ENCODE measurements at places on chromosomes 3 and 15.

GRCh38 chr3:82386647-82387046 lies 625.2 kb upstream of the GBE1 start:
- DNase-seq, result no peak

DNA sequence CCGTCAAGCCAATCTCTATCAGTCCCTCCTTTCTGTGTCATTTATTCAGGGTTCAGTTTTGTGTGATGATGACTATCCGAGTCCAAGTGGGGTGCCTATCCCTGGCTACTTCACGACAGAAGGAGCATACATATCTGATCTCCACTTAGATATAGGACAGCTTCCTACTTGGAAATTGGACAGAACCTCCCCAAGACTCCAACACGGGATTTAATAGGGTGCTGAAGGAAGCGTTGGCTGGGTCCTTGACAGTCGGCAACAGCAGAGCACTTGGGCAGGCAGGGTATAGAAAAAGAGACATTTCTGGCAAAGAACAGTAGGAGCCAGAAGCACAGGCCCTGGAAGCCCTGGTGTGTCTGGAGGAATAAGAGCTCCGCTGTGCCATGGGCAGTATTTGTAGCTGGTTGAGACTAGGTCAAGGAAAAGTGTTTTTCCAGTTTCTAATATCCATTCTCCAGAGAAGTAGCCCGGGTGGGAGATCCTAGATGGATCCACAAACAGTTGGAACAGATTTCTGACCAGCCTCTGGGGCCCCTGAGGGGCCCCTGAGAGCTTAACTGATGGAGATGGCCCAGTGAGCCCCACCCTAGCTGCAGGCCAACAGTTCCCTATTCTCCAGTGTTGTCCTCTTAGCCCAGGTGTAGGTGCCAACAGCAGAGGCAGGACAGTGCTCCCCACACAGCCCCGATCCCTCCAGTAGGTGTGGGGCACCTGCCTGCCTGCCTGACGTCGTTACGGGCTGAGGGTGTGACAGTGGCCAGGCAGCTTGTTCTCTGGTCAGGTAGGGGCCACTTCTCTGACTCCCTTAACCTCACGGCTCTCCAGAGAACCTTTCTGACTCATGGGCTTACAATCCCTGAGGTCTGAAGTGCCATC lies 130.8 kb downstream of the CHCHD6 start:
- no peak for DNase-seq

DNA sequence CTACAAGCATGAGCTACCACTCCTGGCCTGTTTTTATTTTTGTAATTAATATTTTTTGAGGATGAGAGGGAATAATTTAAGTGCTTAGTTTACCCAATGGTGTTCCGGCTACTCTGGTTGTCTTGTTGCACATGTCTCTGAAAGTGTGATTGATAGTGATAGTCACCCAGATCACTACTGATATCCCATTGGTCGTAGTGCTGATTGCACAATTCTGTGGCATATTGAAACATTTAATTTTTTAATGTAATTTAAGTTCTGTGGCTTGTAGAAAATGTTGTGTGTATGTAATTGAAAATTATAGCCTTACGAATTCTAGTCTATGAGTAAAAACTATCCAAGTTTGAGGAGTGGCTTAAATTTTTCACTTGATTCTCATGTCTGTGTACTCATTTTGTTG lies 11.9 kb downstream of the ARIH2 start:
- no peak for DNase-seq

DNA sequence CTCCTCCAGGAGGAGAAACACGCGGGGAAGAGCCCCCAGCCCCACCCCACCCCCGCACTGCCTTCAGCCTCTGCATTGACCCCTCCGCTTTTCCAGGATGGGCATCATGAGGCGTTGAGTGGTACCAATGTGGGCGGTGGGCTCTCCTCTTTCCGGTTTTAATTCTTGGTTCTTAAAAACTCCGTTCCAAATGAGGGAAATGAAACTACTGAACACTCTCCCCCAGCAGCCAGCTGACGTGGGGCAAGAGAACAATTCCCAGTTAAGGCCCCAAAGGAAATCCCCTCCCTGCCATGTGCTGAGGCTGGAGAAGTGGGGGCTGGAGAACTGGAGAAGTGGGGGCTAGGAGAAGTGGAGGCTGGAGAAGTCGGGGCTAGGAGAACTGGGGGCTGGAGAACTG lies 5.3 kb upstream of the NRROS start:
- no peak for DNase-seq

DNA sequence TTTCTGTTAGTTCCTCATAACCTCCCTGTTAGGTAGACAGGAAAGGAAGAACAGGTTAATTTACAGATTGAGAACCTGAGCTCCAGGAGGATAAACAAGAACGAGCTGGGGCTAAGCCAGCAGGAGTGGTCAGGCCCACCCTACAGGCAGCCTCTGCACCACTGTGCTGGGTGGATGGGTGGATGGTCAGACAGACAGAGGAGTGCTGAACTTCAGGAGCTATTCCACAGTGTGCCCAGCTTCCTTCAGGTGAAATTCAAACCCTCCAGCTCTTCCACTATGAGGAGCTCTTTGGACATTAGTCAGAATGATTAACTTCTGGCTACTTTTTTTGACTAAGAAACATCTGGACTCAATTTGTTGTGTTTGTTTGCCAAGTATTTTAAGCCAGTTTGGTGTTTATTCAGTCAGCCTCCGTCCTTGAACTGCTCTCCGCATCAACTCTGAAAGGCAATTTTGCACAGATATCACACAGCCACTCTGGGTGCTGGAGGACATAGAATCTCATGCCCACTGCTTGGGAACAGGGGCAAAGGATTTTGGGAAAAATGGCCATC lies 361.9 kb downstream of the CLSTN2 start:
- no peak for DNase-seq

- DNase-seq, result no peak
Measured at GRCh38 chr15:88484682-88485331, 17.3 kb downstream of the MRPS11 start.

GRCh38 chr3:26293329-26293844 lies 329.2 kb upstream of the LRRC3B start:
- no peak for DNase-seq

DNA sequence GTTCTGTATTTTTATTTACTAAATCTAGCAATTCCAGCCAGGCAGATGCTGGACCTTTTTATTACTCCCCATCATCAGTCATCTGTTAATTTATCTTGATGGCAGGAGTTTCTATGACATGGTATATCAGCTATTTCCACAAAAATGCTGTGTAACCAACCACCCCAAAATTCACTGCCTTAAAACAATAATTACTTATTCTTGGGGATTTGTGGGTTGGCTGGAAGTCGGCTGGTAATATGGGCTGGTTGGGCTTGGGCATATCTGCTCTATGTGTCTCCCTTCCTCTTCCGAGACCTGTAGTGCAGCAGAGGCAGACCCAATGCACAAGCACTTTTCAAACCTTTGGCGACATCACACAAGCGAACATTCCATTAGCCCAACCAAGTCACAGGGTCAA lies 92.1 kb upstream of the UBE2E1 start:
- no peak for DNase-seq

GRCh38 chr3:34405159-34405558 lies 606.7 kb downstream of the PDCD6IP start:
- no peak for DNase-seq

DNA sequence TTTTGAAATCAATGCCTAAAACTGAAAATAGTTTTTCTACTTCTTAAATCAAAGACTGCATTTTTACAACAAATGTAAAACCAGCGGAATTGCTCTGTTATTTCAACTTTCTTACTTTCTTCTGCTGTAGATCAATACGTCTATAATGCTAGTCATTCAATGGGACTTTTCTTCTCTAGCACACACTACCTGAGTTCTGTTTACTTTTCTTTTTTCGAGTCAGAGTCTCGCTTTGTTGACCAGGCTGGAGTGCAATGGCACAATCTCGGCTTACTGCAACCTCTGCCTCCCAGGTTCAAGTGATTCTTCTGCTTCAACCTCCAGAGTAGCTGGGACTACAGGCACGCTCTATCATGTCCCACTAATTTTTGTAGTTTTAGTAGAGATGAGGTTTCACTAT lies 40.7 kb upstream of the KIF23 start:
- DNase-seq, result no peak

GRCh38 chr15:74585191-74585590 lies 30.4 kb upstream of the CLK3 start:
- no peak for DNase-seq

DNA sequence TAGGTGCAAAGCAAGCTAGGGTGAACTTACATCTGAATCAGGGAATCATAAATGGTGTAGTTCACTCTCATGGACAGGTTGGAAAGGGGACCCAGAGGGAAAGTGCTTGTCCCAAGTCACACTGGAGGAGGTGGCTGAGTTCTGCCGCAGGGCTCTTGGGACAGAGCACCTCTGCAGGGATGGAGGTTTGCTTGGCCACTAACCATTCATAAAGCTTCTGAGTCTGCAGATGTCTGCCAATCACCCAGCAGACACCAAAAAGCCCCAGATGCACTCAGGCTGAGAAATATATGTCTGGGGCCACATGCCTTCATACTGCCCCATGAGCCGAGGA lies 17.9 kb upstream of the RTP2 start:
- no peak for DNase-seq

GRCh38 chr15:94228611-94229010 lies 2.8 kb upstream of the MCTP2 start:
- no peak for DNase-seq

- no peak for DNase-seq
Measured at GRCh38 chr3:56422316-56422715, 46.0 kb downstream of the ERC2 start.

GRCh38 chr3:143337387-143337786 lies 217.8 kb downstream of the CHST2 start:
- no peak for DNase-seq

DNA sequence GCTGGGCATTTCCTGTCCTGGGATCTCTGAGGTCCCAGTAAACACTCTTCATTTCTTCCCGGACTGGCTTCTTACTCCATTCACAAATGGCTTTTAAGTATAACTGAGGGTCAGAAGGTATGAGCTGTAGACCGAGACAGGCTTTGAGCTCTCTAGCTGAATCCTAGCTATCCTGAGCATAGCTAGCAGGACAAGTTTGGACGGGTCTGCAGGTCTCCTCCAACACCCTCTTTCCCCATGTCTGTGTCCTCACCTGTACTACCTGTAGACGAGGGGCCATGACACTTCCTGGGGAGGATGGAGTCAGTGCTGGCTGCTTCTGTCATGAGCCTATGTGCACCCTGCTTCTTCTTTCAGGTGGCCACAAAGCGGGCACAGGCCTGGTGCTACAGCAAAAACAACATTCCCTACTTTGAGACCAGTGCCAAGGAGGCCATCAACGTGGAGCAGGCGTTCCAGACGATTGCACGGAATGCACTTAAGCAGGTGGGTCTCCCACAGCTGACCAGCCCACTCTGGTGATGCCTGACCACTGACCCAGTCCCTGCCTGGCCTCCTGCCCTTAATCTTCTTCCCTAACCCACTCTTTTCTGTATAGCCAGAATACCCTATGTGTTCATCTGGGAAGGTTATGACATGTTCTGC lies 72.1 kb upstream of the ACAD9 start:
- no peak for DNase-seq

- DNase-seq, result no peak
Measured at GRCh38 chr3:38009807-38010591, 19.4 kb downstream of the VILL start.

Data from stimulated activated CD8-positive, alpha-beta memory T cell treated with anti-CD3 and anti-CD28 coated beads, Interleukin-2, amount 100 ng/mL, for 48 hours (primary cell).